ENCODE measurements at places on chromosomes 5 and 9. TPM values are rescaled to one million over a fixed set of nuclear protein-coding genes. Genes with fewer than 3 reads are reported as not detected.

- peak overlapping the region; percentile 3 for H3K27ac ChIP-seq
- peaks cover 11% of the 10 kb centered on the region for H3K4me1 ChIP-seq
- no peak overlapping the region for H3K4me3 ChIP-seq
Measured at GRCh38 chr9:69054989-69055388, 19.4 kb downstream of the FXN start.

Gene CYLC2
- not detected for total RNA-seq

DNA sequence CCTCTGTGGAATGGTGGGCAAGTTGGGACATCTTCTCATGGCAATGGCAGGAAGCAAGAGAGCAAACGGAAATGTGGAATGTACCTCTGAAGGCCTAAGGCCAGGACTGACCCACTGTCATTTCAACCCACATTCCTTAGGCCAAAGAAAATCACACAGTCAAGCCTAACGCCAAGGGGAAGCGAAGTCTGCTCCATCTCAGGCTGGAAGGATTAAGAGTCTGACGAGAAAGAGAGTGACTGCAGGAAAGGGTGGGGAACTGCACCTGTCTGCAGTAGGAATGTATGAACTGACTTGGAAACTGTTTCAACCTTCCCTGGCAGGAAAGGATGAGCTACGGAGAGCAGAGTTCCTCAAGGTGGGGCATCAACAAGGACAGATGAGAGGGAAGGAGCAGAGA lies 90.2 kb upstream of the TAS2R1 start:
- H3K4me3 ChIP-seq: no peak overlapping the region
- H3K27me3 ChIP-seq: no peaks in the 10 kb centered on the region
- H3K4me1 ChIP-seq: no peaks in the 10 kb centered on the region
- no peaks in the 10 kb centered on the region for H3K36me3 ChIP-seq

DNA sequence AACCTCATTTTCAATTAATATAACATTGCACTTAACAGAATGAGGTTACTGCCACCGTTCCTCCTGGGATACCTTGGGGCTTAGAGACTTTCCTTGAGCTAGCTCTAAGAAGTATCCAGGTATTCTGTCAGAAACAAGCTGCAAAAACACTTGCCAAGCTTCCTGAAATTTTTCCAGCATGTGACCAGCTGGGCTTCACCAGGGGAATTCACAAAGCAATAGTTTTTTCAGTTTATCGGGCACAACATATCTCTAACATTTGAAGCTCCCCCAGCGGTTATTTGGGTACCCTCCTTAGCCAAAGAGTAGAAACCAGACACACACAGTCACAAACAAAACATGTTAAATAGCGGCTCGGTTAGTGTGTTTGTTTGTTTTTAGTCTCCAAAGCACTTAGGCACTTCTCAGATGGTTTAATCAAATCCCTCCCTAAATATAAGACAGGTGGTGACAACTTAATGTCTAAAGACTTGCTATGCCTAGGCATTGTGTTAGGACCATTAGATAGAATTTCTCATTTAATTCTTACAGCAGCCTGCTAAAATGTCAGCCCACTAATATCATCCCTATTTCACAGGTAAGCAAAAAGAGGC lies 278.2 kb downstream of the GLIS3 start:
- no peaks in the 10 kb centered on the region for H3K27me3 ChIP-seq
- no peak overlapping the region for H3K27ac ChIP-seq
- H3K4me3 ChIP-seq: no peak overlapping the region

- DNase-seq: no peak
- H3K27me3 ChIP-seq: no peaks in the 10 kb centered on the region
- H3K27ac ChIP-seq: no peak overlapping the region
- no peaks in the 10 kb centered on the region for H3K36me3 ChIP-seq
- H3K4me1 ChIP-seq: no peaks in the 10 kb centered on the region
- H3K4me3 ChIP-seq: no peak overlapping the region
Measured at GRCh38 chr9:98555651-98556465, 152.9 kb downstream of the GABBR2 start.

GRCh38 chr9:75974016-75974766 lies 83.7 kb downstream of the PCSK5 start:
- no peak for DNase-seq
- no peaks in the 10 kb centered on the region for H3K4me1 ChIP-seq
- H3K36me3 ChIP-seq: no peaks in the 10 kb centered on the region
- H3K27me3 ChIP-seq: no peaks in the 10 kb centered on the region

DNA sequence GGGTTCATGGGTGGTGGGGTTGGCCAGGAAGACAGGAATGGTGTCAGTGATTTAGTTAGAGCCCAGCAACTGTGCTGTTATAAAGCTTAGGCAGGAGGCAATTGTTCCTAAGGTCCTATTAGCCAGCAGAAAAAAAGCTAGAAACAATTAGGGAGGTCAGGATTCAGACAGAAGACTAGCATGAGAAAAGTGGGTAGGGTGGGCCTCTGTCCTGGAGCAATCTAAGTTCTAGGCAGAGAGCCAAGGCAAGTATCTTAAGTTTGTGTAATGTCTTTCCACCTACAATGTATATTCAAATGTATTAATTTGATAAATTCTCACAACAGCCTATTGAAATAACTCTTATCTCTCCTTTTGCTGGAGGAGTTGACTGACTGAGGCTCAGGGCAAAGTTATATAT lies 6.1 kb upstream of the ZFAND5 start:
- peaks cover 4% of the 10 kb centered on the region for H3K4me1 ChIP-seq
- no peak overlapping the region for H3K4me3 ChIP-seq
- no peak for DNase-seq
- no peaks in the 10 kb centered on the region for H3K36me3 ChIP-seq
- H3K27ac ChIP-seq: no peak overlapping the region
- H3K27me3 ChIP-seq: no peaks in the 10 kb centered on the region

Gene CPEB4
- 67.5 TPM for total RNA-seq

Gene MARCHF6
- total RNA-seq: 136 TPM

Measured in lower lobe of right lung (tissue), 2 donors.